Neural crest cell (in vitro differentiated cells): ENCODE measurements at places on chromosomes 16 and 17. TPM values are rescaled to one million over a fixed set of nuclear protein-coding genes. Genes with fewer than 3 reads are reported as not detected.

The PRSS53 gene
- total RNA-seq, result 3.7 and 4.4 TPM in 2 replicates

The GAST gene
- not detected in 2 replicates for total RNA-seq

The SPNS3 gene
- not detected in 2 replicates for total RNA-seq

The BOLA2 gene
- total RNA-seq, result 7.8 and 8.6 TPM in 2 replicates

The MYH11 gene
- total RNA-seq, result 0.05 and 0.09 TPM in 2 replicates

The HBA1 gene
- total RNA-seq, result not detected in 2 replicates

The SLC13A2 gene
- not detected in 2 replicates for total RNA-seq

The CLEC3A gene
- total RNA-seq, result not detected in 2 replicates

The ALOXE3 gene
- total RNA-seq, result 0.09 TPM in 1 of 2 replicates, not detected in the other

The PPP1R1B gene
- not detected in 2 replicates for total RNA-seq

The METTL2A gene
- total RNA-seq, result 43.8 and 44.9 TPM in 2 replicates

The CCL13 gene
- not detected in 2 replicates for total RNA-seq

DNA sequence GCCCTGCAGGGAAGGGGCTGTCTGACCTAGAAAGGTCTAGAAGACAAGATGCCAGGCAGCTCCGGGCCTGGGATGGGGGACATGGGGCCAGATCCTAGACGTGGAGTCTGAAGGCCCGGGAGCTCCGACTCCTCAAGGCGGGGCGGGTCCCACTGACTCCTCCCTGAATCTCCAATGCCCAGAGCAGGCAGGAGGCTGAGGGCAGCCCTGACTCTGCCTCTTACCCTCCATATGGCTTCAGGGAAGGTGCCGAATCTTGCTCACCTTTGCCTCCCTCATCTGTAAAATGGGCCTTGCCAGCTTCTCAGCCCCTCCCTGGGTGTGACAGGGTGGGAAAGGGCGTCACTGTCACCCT, 14.8 kb downstream of the VASN start:
- no peaks in the 10 kb centered on the region for H3K36me3 ChIP-seq
- DNase-seq, result no peak
- no peaks in the 10 kb centered on the region for H3K27me3 ChIP-seq
- H3K4me3 ChIP-seq, result no peak overlapping the region
- H3K4me1 ChIP-seq, result peaks cover 15% of the 10 kb centered on the region
- no peak overlapping the region for H3K27ac ChIP-seq

GRCh38 chr16:50610331-50611262, 62.4 kb downstream of the NKD1 start:
- H3K4me3 ChIP-seq, result no peak overlapping the region
- peaks cover 3% of the 10 kb centered on the region for H3K36me3 ChIP-seq
- H3K4me1 ChIP-seq, result peaks cover 49% of the 10 kb centered on the region
- peak overlapping the region; percentile 58 for H3K27ac ChIP-seq
- no peaks in the 10 kb centered on the region for H3K27me3 ChIP-seq
- no peak for DNase-seq

GRCh38 chr16:10205688-10206087, 23.5 kb upstream of the GRIN2A start:
- no peaks in the 10 kb centered on the region for H3K36me3 ChIP-seq
- no peak for DNase-seq
- no peak overlapping the region for H3K27ac ChIP-seq
- H3K27me3 ChIP-seq, result peaks cover 6% of the 10 kb centered on the region
- H3K4me1 ChIP-seq, result no peaks in the 10 kb centered on the region

DNA sequence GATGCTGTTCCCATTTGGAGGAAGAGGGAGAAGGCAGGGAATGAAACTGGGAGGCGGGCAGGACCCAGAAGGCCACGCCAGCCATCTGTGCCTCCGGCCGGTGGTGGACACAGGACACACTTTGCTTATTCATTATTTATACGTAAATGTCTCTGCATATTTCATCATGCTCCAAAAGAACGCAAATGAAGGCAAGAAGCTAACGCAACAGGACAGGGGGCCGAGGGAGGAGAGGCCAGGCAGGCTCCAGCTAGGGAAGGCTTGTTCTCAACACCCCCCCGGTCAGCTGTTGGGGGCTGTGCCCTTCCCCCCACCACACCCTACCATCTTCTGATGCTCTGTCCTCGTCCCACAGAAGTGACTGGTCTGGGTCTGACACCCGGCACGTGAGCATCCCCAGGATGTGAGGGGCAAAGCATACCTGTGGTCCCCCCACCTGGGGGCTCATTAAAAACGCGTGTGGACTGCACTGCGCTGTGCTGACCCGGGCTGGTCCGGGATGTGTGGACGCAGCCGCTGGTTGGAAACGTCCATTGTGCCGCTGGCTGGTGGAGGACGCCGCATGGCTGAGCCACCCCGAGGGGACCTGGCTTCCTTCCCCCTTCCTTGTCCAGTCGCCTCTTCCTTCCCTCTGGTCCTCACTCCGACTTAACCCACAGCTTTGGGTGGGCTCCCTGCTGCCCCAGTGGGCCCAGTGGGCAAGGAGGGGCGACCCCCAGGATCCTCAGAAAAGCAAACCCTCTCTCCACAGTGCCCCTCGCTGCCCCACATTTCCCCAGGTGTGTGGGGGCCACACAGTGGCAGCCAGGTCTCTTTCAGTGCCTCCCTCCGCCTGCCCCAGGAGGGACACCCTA, 46.4 kb upstream of the ENPP7 start:
- H3K27me3 ChIP-seq, result no peaks in the 10 kb centered on the region
- DNase-seq, result no peak
- no peak overlapping the region for H3K4me3 ChIP-seq
- H3K27ac ChIP-seq, result no peak overlapping the region
- H3K36me3 ChIP-seq, result no peaks in the 10 kb centered on the region

DNA sequence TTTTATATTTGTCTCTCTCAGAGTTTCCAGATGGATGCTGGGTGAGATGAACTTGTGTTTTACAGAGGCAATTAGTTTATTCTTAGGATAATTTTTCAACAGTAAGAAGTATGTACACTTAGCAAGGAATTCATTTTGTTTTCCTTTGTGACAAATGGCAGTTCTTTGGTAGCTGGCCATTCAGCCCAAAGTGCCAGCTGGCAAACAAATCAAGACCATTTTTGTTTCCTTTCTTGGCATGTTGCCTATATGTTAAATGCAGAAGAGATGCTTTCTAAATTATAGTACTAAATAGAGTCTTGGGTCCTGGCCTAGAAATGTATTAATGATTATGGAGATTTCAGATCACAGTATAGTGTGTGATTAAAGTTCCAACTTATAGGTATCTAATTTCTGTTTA, 337.1 kb downstream of the CNTNAP4 start:
- no peaks in the 10 kb centered on the region for H3K36me3 ChIP-seq
- H3K27me3 ChIP-seq, result no peaks in the 10 kb centered on the region
- no peak overlapping the region for H3K27ac ChIP-seq
- DNase-seq, result no peak
- H3K4me3 ChIP-seq, result no peak overlapping the region

DNA sequence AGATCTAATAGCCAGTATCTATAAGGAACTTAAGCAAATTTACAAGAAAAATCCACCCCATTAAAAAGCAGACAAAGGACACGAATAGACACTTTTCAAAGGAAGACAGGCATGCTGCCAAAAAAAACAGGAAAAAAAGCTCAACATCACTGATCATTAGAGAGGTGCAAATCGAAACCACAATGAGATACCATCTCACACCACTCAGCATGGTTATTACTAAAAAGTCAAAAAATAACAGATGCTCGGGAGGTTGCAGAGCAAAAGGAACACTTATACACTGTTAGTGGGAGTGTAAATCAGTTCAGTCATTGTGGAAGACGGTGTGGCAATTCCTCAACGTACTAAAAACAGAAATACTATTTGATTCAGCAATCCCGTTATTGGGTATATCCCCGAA, 9.6 kb downstream of the STX8 start:
- DNase-seq, result no peak
- no peaks in the 10 kb centered on the region for H3K4me1 ChIP-seq
- no peak overlapping the region for H3K4me3 ChIP-seq
- H3K27me3 ChIP-seq, result no peaks in the 10 kb centered on the region
- H3K27ac ChIP-seq, result no peak overlapping the region

- no peak overlapping the region for H3K4me3 ChIP-seq
- H3K27ac ChIP-seq, result no peak overlapping the region
- H3K36me3 ChIP-seq, result no peaks in the 10 kb centered on the region
- no peaks in the 10 kb centered on the region for H3K27me3 ChIP-seq
Measured at GRCh38 chr16:73022534-73022933, 25.4 kb downstream of the ZFHX3 start.

GRCh38 chr16:58499092-58499511, 841 bp upstream of the NDRG4 start:
- H3K36me3 ChIP-seq, result no peaks in the 10 kb centered on the region
- H3K27ac ChIP-seq, result peak overlapping the region; percentile 96
- peaks cover 51% of the 10 kb centered on the region for H3K4me1 ChIP-seq
- peaks cover 4% of the 10 kb centered on the region for H3K27me3 ChIP-seq

- peaks cover 5% of the 10 kb centered on the region for H3K36me3 ChIP-seq
- no peaks in the 10 kb centered on the region for H3K4me1 ChIP-seq
- no peaks in the 10 kb centered on the region for H3K27me3 ChIP-seq
- no peak overlapping the region for H3K27ac ChIP-seq
Measured at GRCh38 chr17:51580869-51581268, 320.5 kb downstream of the UTP18 start.

DNA sequence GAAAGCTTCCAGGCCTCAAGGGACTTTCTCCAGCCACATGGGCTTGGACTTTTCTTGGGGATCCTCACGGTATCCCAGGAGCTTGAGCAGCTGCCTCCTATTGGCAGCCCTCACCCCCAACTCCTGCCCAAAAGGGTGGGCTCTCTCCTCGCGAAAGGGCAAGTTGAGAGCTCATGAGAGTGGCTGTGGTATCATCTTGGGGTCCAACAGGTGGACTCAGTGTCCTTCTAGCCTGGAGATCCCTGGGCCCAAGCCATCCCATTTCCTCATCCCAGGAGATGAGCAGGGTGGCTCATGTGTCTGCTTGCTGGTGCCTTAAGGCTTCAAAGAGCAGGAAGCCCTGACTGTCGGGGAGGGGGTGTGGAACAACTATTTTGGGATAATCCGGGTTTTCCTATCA, 17.7 kb downstream of the TBX4 start:
- peaks cover 17% of the 10 kb centered on the region for H3K27me3 ChIP-seq
- DNase-seq, result no peak
- H3K4me3 ChIP-seq, result no peak overlapping the region
- H3K27ac ChIP-seq, result no peak overlapping the region

GRCh38 chr16:75112734-75113491, 3.7 kb downstream of the LDHD start:
- DNase-seq, result no peak
- H3K36me3 ChIP-seq, result no peaks in the 10 kb centered on the region
- peak overlapping the region; percentile 84 for H3K27ac ChIP-seq
- H3K4me1 ChIP-seq, result peaks cover 30% of the 10 kb centered on the region
- peaks cover 2% of the 10 kb centered on the region for H3K27me3 ChIP-seq
- H3K4me3 ChIP-seq, result peak overlapping the region; percentile 15

GRCh38 chr16:51818342-51818944, 667.4 kb upstream of the SALL1 start:
- no peak overlapping the region for H3K4me3 ChIP-seq
- no peak overlapping the region for H3K27ac ChIP-seq
- no peaks in the 10 kb centered on the region for H3K27me3 ChIP-seq
- peaks cover 3% of the 10 kb centered on the region for H3K36me3 ChIP-seq
- H3K4me1 ChIP-seq, result peaks cover 12% of the 10 kb centered on the region

DNA sequence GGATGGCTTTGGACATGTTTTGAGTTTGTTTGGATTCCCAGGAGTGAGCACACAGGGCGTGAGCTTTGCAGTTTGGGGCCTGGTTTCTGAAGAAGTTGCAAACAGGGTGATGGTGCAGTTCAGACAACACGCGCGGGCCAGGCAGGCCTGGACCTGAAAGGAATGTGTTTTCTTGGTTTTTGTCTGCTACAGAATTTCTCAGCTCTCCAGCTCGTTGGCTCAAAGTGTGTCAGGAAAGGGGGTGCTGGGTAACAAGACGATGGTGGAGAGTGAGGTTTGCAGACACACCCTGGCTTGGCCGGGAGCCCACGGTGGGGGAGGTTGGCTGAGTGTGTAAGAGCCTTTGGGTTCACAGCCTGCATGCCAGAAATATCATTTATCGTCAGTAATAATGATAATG, 82.3 kb downstream of the CMIP start:
- no peak for DNase-seq
- peak overlapping the region; percentile 81 for H3K27ac ChIP-seq
- no peaks in the 10 kb centered on the region for H3K27me3 ChIP-seq
- peaks cover 17% of the 10 kb centered on the region for H3K4me1 ChIP-seq

- peak; percentile 91 for DNase-seq
- H3K4me3 ChIP-seq, result peak overlapping the region; percentile 21
Measured at GRCh38 chr17:18217412-18218015, 7.9 kb upstream of the LLGL1 start.

- no peaks in the 10 kb centered on the region for H3K36me3 ChIP-seq
- H3K4me1 ChIP-seq, result peaks cover 18% of the 10 kb centered on the region
- H3K4me3 ChIP-seq, result peak overlapping the region; percentile 65
- H3K27ac ChIP-seq, result peak overlapping the region; percentile 78
Measured at GRCh38 chr16:67389911-67390815, 3.1 kb downstream of the TPPP3 start.

DNA sequence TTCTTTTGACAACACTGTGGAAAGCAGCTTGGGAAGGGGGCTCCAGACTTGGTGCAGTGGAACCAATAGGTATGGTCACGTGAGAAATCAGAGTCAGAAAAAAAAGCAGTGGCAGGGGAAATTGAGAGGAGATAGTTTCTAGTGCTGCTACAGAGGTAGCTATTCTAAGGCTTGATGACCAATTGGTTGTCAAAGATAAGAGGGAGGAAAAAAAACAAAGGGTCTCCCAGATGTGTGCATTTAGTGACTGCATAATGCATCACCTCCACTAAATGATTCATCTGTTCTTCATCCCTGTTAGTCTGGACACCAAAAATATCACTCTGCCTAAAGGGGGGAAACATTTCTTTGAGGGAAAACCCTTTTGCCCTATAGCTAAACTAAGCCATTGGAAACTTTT, 56.5 kb downstream of the PIGL start:
- H3K27me3 ChIP-seq, result no peaks in the 10 kb centered on the region
- DNase-seq, result no peak
- no peak overlapping the region for H3K27ac ChIP-seq
- no peaks in the 10 kb centered on the region for H3K4me1 ChIP-seq

DNA sequence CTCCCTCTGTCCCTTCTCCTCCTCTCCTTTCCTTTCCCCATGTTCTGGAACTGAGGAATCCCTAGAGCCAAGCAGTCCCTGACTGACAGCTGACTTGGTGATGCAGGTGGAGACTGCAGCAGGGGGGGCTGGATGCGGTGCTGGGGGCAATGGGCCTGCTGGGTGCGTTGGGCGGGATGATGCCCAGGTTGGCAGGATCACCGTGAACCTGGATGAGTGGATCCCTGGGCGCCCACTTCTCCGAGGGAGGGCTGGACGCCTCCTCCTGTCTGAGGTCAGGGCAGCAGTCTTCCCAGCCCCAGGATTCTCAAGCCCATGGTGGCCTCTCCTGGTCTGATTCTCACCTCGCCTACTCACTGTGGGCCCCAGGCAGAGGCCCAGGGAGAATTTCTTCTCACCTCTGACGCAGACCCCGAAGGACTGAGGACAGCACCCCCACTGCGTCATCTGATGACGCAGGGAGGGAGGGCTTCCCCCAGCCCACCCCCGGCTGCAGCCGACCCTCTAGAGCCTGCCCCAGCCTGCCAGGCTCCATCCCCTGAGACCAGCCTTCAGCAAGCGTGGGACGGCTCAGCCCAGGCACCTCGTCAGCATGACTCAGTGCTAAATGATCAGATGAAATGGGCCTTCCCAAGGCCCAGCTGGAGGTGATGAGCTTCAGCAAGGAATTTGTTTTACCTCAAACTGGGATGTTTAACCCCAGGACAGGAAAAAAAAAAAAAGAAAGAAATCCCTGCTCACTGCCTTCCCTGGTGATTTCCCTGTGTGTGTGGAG, 188.0 kb upstream of the TNRC6C start:
- H3K27me3 ChIP-seq, result no peaks in the 10 kb centered on the region
- no peak overlapping the region for H3K4me3 ChIP-seq
- H3K27ac ChIP-seq, result peak overlapping the region; percentile 40
- no peak for DNase-seq
- no peaks in the 10 kb centered on the region for H3K36me3 ChIP-seq

- H3K27ac ChIP-seq, result no peak overlapping the region
- no peaks in the 10 kb centered on the region for H3K36me3 ChIP-seq
- no peak for DNase-seq
- peak overlapping the region; percentile 93 for H3K4me3 ChIP-seq
- no peaks in the 10 kb centered on the region for H3K27me3 ChIP-seq
Measured at GRCh38 chr16:50068550-50068949, 2.8 kb downstream of the HEATR3 start.
